ENCODE measurements at places on chromosomes 3 and 15.

- no peak for DNase-seq
Observed at GRCh38 chr3:37139567-37140052, 34.8 kb downstream of the LRRFIP2 start.

DNA sequence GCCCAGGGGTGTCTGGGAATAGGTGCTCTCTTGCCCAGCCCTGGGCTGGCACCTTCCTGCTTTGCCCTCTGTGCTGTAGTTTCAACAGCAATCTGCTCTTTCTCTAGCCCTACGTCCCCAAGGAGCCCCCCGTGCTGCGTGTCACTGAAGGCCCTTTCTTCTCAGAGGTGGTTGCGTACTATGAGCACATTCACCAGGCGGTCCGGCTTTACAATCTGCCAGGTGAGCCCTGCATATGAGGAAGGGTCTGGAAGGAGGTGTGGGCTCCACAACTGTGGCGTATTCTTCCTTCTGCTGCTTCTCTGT is 9.6 kb downstream of the MAN2A2 start:
- no peak for DNase-seq

DNA sequence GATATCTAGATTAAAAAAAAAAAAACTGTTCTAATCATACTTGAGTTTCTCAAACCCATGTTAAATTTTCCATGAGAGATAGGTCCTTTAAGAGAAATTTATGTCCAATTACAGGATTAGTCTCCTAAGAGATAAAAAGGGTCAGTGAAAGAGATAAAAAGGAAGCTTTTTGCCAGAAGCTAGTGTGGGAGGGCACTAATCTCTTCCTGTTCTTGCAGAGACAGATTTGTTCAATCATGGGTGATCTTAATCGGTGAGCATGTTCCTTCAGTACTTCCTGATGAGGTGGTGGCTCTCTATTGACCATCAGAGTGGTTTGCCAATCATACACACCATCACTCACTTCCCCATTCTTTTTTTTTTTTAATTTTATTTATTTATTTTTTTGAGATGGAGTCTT is 16.9 kb upstream of the LPP start:
- DNase-seq: no peak

GRCh38 chr15:78382114-78382880 is 42.1 kb downstream of the CRABP1 start:
- DNase-seq: no peak

- no peak for DNase-seq
Observed at GRCh38 chr3:128504533-128504915, 11.5 kb upstream of the GATA2 start.

DNA sequence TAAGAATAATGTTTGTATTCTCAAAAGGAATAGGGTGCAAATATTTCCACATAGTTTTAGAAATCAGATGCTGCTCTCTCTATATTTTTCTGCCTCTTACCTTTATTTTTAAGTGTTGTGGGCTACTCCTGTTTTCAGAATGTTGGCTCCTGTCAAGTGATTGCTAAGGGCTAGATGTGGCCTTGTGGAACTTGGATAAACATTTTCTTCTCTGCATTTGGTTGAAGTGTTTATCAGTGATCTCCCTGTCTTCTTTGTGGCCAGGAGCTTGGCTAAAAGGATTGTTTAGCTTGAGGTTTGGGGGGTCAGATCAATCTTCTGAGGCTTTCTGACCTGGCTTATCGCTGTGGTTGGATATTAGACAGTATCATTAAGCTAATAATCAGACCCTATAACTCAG is 112.6 kb downstream of the TCF12 start:
- no peak for DNase-seq

DNA sequence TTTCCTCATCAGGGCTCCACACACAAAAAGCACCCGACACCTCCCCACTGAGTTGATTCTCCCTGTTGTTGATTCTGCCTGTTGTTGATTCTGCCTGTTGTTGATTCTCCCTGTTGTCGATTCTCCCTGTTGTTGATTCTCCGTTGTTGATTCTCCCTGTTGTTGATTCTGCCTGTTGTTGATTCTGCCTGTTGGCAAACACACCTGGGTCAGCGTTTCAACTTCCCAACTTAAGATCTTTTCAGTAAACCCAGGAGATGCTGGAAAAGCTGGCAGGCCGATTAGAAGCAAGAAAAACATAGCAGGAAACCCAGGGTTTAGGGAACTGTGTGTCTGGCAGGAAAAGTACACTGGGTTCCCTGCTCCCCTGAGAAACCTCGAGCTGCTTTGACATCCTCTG is 47.9 kb downstream of the TNK2 start:
- no peak for DNase-seq
